ENCODE measurements at places on chromosomes 16 and 17.

DNA sequence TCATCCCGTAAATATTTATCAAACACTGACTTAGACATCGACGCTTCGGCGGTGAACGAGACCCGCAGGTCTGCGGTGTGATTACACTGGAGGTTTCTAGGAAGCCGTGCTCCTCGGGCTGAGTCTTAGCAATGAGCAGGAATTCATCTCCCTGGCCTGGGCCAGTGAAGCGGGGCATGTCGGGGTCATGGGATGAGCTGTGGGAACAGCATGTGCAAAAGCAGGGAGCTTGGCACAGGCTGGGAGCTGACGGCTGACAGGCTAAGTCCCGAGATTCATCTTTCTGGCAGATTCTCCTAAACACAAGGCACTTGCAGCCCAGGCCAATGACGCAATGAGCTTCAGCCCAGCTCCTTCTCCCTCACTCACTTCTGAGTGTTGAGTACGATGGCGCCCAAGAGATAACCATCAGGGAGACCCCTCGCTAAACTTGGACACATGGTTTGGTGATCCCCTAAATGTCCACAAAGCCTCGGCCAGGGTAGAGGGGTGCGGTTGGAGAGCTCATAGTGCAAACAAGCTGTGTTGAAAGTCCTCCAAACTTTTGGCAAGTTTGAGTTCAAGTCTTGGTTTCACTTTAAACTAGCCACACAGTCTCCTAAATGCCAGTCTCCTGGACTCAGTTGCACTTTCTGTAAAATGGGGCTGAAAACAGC, 12.8 kb downstream of the CRISPLD2 start:
- no peak for DNase-seq

GRCh38 chr16:77585379-77586251, 136.7 kb upstream of the NUDT7 start:
- no peak for DNase-seq

- no peak for DNase-seq
These were observed 2.7 kb downstream of the NAT9 start for GRCh38 chr17:74773414-74773813.

DNA sequence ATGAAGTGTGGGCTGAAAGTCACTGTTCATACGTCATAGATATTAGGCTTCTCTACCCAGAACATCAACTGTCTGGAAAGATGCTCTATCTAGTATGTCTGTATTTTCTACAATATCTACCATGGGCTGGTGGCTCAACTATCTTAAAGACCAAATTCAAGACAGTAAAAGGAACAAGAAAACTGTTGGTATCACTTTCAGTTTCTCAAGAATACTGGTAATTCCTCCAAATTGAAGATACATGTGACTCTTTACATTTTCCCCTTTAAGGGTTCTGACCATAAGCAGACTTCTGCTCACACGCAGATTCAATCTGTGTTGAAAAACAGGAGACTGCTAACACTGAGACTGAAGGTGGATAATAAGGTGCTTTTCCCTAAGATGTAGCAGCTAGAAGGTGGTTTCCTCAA, 24.2 kb downstream of the XPO6 start:
- DNase-seq, result no peak

- DNase-seq, result no peak
These were observed 570 bp downstream of the NR1D1 start for GRCh38 chr17:40099619-40100418.

DNA sequence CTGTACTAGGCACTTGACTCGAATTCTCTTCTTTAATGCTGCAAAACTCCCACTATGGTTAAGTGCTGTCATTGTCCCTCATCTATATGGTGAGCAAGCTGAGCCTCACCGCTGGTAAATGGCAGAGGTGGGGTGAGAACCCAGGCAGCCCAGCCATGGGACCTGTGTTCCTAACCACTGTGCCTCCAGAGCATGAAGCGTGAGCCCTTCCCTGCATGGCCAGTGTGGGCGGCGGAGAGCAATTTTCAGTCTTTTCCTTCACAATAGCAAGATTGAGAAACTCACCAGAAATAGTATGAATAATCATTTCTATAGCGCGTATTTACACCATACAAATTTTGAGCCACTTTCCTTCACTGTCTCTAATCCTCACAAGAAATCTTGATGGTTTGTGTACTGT, 9.2 kb downstream of the BFAR start:
- no peak for DNase-seq

GRCh38 chr16:49520492-49521038, 147.0 kb downstream of the C16orf78 start:
- no peak for DNase-seq

- no peak for DNase-seq
These were observed 10.6 kb upstream of the TRAP1 start for GRCh38 chr16:3727806-3728381.

DNA sequence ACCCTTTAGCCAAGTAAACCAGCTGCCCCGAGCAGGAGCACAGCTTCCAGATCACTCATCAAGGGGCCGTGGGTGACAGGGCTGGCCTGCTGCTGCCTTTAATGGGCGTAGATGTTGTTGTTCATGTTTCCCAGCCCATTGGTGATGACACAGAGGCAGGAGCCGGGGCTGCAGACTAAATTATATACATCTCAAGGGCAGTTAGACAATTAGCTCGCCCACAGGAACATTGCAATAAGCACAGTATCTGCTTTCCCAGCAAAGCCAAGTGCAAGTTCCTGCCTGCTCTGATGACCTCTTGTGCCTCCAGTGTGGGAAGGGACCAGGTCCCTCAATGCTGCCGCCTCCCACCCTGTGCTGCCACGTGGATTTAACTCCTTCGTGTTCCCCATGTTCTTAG, 485.8 kb downstream of the MAF start:
- DNase-seq, result no peak

GRCh38 chr16:22859925-22860324, 46.0 kb downstream of the HS3ST2 start:
- DNase-seq, result no peak

Data from activated CD4-positive, CD25-positive, alpha-beta regulatory T cell (primary cell).